ENCODE measurements at places on chromosomes 4 and X.

- no peak for DNase-seq
Measured at GRCh38 chr4:105430811-105431210, 43.1 kb downstream of the PPA2 start.

- DNase-seq: no peak
Measured at GRCh38 chr4:24013668-24014422, 124.0 kb upstream of the PPARGC1A start.

DNA sequence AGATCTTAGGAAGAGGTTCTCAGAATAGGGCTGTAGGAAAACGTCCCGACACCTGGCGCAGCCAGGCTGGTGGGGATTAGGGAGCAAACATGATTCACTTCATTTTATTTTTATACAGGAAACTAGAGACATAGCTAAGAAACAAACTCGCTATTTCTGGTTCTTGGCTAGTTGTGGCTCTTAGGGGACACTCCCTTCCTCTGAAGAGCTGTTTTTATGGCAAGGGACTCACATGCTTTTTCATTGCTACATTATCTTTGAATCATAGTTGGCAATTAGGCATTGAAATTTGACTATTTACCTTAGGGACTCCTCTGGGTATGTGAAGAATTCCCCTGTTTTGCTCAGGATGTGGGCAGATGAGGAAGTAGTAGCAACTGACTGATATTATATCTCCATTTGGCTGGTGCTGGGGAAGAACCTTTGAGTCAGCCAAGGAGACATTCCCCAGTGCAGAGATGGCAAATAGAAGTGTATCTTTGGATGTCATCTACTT is 174.5 kb downstream of the SMIM20 start:
- DNase-seq: no peak

- DNase-seq: peak; percentile 74
Measured at GRCh38 chr4:185005219-185005819, 13.0 kb upstream of the HELT start.

GRCh38 chr4:78766026-78766425 is 10.1 kb upstream of the BMP2K start:
- DNase-seq: no peak

- no peak for DNase-seq
Measured at GRCh38 chrX:44996277-44996676, 123.3 kb downstream of the KDM6A start.

GRCh38 chr4:182826391-182826790 is 90.8 kb downstream of the DCTD start:
- no peak for DNase-seq

DNA sequence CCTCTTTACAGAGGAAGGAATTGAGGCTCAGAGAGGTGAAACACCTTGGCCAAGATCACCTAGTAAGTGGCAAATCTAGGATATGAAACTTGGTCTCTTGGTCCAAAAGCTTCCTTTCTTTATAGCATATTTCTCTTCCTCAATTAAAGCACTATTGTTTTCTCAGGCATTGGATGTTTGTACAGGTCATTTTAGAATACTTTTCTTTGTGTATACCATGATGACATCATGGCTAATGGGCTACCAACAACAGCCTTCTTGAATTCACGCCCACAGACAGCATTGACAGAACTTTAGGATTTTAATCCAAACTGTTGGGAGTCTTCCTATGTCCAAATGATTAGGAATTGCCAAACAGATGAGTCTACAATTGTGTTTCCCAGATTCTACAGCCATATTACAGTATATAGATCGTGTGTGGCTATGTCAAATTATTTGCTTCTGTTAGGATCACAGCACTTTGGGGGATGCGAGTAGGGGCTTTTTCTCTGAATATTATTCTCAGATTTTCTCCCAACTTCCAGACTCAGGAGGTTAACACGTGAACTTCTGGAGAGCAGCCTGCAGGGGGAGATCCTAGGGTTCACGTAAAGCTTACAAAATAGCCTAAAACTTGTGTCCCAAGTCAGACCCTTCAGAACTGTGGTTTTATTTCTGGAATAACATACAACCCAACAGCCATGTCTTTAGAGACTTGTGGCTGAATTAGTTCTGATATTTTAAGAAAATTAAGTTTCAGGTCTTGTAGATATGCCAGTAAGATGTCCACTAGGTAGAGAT is 191.8 kb downstream of the SHROOM3 start:
- no peak for DNase-seq

DNA sequence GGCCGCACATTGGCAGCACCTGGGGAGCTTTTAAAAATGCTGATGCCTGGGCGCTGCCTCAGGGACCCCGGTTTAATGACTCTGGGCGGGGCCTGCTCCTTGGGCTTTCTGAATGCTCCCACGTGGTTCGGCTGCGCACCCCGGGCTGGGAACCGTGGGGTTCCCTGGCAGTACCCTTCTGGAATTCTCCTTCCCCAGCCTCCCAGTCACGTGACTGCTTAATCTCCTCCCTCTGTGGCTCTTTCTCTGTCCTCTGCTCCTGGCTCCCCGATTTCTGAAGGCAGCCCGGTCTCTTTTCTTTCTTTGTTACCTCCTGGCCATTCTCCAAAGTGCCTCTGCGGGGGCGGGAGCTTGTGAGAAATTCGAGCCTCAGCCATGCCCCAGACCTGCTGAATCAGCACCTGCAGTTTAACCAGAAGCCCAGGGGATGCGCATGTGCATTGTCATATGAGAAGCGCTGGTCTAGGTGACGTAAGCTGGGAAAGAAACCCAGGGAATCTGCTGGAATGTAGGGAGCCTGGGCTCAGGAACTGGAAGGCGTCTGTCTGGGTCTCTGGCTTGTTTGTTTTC is 16.6 kb downstream of the CLCN4 start:
- DNase-seq: no peak

- DNase-seq: no peak
Measured at GRCh38 chrX:120456973-120457372, 12.1 kb downstream of the LAMP2 start.

DNA sequence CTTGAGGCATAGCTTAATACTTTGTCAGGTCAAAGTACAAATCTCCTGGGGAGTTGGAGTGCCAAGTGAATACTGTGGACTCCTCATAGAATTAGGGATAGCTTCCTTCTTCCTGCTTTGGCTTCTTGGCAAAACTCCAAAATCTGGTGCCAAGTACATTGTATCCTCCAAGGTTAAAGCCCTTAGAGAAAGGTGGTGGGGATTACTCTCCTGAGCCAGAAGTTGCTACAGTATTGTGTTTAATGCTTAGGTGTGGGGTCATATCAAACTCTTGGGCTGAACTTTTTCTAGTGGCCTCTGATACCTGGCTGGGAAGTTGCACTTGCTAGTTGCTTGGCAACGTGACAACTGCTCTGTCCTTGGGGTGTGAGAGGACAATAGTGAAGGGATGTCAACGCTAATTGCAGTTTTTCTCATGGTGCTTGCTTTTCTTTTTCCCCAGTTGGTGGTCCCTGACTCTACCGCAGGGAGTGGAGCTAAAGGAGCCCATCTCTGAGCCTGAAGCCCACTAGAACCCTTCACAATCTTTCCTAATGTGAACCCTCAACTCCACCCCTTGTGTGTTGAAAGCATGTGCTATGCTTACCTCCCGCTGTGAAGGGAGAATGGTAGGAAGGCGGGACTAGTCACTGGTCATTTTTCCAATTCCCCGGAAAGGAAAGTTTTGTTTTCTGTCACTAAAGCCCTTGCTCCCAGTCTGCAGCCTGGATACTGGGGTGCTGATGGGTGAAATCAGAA is 35.5 kb downstream of the DLG3 start:
- no peak for DNase-seq

DNA sequence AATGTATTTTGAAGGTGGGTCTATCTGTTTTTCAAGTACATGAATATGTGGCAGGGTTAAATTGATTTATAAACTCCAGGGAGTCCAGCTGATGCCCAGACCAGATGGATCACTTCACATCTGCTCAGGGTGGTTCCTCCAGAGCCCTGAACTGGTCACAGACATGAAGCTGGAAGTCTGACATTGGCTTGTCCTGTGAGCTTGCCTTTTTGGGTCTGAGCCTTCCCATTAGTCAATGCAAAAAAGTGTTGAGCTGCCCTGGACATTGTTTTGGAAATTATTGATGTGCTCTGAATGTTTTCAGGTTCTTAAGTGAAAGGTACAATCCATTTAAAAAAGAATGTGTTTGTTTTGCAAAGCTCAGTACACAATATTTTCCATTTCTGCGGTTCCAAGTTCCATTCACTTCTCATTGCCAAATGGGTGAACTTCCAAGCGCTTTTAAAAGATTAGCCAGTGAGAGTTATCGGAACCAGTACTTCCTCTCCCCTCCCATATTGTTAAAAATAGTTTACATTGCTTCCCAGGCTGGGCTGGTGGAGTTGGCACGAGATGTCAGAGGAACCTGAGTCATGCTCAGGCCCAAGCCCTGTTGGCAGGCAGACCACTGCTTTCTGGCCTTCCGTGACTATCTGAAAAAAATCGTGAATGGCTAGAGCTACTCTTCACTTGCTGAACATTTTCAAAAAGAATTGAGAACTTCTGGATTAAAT is 52.1 kb downstream of the PDGFRA start:
- DNase-seq: no peak

DNA sequence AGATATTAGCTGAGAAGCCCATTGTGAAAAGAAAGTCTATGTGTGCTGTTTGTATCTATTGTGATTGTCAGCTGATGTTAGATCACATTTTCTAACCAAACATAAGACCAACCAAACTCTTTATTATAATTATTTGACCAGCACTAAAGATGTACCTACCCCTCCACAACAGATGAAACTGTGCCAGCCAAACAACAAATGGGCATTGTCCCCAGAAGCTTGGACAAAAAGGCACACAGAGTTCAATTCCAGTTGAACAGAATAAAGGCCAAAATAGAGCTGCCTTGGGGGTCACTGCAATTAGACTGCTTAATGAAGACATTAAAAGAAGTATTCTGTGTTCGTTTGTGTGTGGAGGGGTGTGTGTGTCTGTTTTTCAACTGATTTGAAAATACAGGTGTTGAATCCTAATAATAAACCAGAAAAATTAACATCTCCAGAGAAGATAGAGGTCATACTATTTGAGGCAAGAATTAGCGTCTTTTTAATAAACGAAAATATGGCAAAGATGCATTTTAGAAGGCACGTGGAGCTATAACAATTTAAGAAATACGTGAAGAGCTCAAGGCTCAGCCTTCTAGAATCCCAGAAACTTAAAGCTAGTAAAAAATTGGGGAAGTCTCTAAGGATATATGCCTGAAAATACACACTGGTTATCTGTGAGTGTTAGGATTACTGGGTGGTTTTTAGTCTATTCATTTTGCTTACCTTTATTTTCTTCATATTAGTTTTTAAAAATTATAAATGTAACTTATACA is 2.2 kb downstream of the SPP1 start:
- DNase-seq: no peak

DNA sequence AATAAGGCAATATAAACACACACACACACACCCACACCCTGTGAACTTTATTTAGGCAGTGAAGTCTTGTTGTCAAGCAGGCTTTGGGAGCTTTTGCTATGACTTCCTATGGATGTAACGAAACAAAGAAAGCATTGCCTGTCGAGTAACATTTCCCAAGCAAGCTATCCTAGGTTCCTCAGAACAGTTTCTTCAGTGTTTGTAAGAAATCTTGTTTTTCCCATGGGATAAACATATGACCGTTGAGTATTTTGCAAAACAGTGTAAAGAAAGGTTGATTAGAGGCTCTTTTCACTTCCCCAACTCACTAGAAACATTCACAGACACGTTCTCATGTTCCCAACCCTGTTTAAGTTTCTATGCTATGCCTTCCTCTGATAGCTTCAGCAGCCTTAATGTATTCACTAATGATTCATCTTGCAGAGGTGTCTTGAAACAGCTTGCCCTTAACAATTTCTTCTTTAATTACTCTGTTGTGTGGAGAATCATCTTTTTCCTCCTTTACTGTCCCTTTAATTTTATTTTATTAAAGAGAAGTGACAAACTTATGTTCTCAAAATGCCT is 1947.1 kb upstream of the TENM3 start:
- no peak for DNase-seq

- no peak for DNase-seq
Measured at GRCh38 chrX:18885328-18886004, 98.4 kb downstream of the PHKA2 start.
